ENCODE measurements at places on chromosomes 1 and 21. TPM values are rescaled to one million over a fixed set of nuclear protein-coding genes. Genes with fewer than 3 reads are reported as not detected.
A peak's percentile ranks its signal among the peaks of the same experiment; 100 is the strongest.

- no peak for DNase-seq
These were observed 33.5 kb upstream of the IL19 start for GRCh38 chr1:206736878-206737728.

DNA sequence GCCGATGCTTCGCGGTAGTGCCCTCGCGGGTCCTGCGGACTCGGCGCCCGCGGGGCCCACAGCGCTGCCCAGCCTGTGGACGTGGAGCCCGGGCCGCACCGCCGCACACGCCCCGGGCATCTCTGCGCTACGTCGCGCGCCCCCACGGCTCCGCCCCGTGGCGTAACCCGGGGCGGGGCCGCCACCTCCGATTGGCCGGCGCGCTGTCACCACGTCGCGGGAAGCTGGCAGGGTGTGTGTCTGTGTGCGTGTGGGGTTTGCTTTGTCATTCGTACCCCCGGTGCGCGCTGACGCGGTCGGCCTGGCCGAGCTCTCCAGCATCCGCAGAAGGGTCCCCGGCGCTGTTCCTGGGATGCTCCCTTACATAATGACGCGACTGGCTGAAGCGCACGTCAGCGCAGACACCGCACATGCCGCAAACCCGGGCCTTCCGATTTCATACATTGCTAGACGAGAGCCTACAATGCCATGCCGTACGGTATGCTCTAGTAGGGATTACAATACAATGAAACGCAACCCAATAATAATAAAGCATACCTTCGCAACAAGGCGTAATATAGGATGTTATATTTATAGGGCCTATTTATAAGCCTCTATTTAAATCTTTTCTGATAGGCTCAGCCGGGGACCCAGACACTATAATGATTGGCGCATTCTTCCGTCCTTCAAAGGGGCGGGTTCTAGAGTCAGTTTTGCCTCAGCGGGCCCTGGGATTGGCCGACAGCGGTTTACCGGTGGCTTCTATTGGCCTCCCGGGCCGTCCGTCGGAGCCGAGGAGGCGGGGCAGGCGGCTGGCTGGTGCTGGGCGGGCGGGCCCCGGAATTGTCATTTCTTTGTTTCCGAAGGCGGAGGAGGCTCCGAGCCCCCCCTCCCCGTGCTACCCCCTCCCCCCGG is at the start of gene MACO1:
TSS of gene MACO1 (plus strand) at position 825 of the 894 bp plus-strand sequence. CDS start 202 bp downstream, outside the sequence.
- DNase-seq, result peak; percentile 98

- DNase-seq, result no peak
These were observed 63.9 kb downstream of the KCNK2 start for GRCh38 chr1:215146240-215146975.

DNA sequence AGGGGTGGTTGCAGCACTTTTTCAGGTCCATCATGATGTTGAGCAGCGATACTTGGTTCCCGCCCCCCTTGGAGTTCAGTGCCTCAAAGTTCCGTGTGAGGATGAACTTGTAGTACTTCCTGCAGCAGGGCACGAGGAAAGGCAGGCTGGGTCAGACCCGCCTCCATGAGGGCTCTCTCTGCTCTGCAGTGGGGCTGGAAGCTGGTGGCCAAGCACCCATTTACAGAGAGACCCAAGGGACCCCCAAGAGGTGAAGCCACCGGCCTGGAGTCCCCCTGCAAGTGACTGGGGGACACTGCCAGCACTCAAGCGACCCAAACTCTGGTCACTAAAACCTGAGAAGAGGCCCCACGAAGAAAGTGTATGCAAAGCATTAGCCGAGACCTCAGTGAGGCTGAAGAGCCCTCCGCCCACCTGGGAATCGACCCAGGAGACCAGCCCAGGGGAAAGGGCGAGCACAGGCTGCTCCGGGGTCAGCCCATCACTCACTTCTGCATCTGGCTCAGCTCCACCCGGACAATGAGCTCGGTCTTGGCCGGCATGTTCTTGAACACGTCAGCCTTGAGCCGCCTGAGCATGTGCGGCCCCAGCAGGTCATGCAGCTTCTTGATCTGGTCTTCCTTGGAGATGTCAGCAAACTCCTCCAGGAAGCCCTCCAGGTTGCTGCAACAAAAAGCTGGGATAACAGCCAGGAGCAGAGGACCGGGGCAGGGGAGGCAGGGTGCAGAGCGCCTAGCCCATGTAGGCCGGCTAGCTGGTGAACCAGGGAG is 45.2 kb downstream of the CHD5 start:
- no peak for DNase-seq

DNA sequence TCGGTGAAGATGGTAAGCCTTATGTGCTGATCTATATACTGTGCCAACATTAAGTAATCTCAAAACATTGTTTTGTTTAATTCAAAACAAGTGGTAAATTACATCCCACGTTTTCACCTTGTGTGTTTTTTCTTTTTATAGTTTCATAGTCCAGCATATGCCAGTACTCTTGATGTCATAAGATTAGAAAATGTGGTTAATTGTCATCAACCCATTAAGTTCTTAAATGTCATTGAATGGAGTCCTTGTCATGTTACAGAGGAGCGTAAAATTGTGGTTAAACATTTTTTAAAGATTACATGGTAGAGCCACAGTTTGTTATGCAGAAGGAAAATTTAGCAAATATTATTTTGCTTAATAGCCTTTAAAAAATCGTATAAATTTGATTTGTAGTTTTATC is 93.1 kb downstream of the FNBP1L start:
- DNase-seq, result no peak

- no peak for DNase-seq
These were observed 539 bp downstream of the ANP32E start for GRCh38 chr1:150235294-150235851.

- no peak for DNase-seq
These were observed 24.0 kb downstream of the ABCA4 start for GRCh38 chr1:94096797-94097549.

- no peak for DNase-seq
These were observed 97.5 kb downstream of the DMRTB1 start for GRCh38 chr1:53556657-53557227.

GRCh38 chr1:68229650-68230483 is 2.5 kb downstream of the WLS start:
- no peak for DNase-seq

The SLAMF9 gene
- total RNA-seq, result not detected

The G0S2 gene
- 7.7 TPM for total RNA-seq

The CD34 gene
- 40.9 TPM for total RNA-seq

Measured in ureter (tissue), 1 donor.